ENCODE measurements at places on chromosomes 13 and 19. TPM values are rescaled to one million over a fixed set of nuclear protein-coding genes. Genes with fewer than 3 reads are reported as not detected.
A peak's percentile ranks its signal among the peaks of the same experiment; 100 is the strongest.

GRCh38 chr19:641702-642101, 2.0 kb downstream of the FGF22 start:
- peak; percentile 18 for DNase-seq

DNA sequence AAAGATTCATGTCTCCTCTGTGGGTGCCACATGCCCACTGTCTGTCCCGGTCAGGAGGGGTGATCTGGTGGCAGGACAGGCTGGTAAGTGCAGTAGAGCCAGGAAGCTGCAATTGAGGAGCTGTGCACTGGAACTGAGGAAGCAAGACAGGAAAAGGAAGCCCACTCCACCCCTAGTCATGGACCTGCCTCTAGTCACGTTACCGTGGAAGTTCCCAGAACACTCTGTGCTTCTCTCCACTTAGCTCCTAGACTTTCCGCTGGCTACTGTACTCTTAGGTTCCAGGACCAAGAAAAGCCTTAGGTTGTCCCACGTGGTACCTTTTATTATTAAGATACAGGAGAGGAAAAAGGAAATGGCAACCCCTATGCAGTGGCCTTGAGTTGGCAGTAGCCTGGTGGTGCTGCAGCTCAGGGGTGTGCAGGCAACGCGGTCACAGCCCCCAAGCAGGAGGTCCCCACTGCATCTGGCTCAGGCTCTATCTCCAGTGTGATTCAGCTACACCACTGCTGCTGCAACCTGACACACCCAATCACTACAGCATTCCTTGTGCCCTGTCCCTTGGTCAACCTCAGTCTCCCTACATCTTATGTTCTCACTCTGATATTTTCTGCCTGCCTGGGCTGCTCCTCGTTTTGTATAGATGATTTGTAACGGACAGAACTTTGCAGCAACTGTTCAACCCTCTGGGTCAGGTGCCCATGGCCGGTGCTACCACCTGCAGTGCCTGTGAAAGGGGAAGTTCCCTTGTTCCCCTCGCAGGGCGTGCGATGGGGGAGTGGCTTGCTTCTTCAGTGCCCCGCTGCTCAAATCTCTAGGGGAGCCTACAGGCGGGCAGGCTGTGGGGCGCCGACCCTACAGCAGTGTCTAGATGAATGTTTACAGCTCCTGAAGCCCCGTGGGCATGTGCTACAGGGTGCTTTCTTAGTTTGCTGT, 24.4 kb upstream of the GPR12 start:
- DNase-seq = no peak

- DNase-seq = no peak
Measured at GRCh38 chr13:113548171-113548641, 36.3 kb upstream of the TFDP1 start.

GRCh38 chr13:35987572-35988513, 143.3 kb downstream of the DCLK1 start:
- DNase-seq = no peak

DNA sequence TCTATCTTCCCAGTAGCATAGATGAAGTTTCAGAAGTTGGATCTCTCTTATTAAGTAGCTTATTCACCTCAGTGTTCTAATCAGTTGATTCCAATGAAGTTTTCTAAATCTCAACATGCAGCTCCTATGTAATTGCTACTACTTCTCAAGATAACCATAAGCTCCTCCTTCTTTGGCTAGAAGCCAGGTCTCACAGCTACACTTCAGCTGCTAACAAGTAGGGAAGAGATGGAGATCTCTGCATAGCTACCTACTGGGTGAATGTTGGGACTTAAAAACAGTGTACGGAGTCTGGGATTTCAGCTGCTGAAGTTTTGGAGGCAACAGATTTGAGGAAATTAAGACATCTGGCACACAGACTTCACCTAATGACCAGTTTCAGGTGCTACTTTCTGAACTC, 661.0 kb downstream of the SLITRK1 start:
- DNase-seq = peak; percentile 29

DNA sequence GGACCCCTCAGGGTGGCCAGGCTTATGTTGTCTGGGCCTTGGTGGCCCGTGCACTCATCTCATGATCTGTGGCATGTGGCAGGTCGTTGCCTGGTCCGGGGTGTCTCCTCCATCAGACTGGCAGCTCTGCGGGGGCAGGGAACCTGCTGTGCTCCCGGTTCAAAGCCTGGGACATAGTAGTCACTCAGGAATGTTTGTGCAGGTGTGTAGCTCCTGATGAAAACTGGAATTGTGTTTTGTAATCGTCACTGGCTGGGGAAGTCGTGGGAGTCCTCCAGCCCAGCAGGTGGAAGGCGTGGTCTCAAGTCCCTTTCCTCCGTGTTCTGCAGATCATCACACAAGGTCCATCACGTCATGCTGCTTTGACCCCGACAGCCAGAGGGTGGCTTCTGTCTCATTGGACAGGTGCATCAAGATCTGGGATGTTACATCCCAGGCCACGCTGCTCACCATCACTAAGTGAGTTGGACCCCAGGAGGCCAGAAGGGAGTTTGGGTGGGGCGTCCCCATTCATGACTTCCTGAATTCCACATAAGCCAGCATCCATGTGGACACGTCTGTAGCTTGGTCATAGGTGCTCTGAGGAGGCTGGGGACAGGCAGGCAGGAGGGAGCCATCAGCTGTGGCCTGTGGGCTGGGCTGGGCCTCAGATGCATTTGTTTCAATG, 19.1 kb downstream of the WDR88 start:
- DNase-seq = no peak

GRCh38 chr19:33497131-33497777, 24.3 kb downstream of the PEPD start:
- no peak for DNase-seq

DNA sequence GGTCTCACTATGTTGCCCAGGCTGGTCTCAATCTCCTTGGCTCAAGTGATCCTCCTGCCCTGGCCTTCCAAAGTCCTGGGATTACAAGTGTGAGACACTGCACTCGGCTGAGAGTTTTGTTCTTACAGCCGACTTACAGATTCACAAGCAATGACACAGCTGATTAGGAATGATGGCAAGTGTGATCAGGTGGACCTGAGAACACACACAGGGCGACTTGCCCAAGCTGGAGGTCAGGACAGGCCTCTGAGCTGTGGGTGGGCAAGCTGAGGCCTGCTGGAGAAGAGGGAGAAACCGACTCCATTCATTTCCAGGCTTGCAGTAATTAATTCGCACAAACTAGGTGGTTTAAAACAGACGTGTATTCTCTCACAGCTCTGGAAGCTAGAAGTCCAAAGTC, 8.1 kb upstream of the ATG4D start:
- DNase-seq = no peak

DNA sequence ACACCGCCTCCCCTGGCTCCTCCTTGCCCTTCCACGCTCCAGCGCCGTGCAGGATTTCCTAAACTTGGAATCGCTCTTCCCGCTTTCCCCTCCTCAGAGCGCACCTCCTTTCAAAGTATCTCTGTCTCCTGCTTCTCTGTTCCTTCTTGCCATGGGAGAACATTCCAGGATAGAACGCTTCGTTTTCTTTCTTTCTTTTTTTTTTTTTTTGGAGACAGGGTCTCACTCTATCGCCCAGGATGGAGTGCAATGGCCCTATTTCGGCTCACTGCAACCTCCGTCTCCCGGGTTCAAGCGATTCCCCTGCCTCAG, 574 bp upstream of the XPO4 start:
- no peak for DNase-seq

DNA sequence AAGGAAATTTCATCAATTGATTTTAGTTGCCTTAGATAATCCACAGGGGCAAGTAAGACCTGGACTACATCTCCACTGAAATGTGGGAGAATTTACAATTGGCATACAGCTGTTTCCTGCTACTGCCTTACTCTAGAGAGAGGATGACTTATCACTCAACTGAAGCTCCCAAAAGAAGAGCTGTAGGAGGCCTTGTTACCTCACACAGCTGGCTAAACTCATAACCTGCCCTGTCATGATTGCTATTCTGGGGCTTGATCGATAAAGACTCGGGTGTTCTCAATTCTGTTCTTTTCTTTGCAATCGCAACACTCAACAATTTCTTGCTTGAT, 1396.4 kb downstream of the EFNB2 start:
- peak; percentile 11 for DNase-seq

- no peak for DNase-seq
Measured at GRCh38 chr13:105972306-105972721, 563.1 kb downstream of the EFNB2 start.

DNA sequence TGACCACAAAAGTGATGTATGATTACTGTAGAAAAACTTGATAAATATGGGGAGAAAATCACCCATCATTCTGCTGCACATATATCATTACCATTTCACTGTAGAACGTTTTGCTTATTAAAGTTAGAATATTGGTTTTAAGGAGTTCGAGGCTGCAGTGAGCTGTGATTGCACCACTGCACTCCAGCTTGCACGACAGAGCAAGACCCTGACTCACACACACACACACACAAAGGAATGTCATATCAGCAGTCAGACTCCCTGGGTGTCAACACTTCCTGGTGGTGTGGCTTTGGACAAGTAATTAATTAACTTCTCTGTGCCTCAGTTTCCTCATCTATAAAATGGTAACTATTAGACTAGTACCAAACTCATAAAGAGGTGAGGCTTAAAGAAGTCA, 11.3 kb upstream of the PNMA8A start:
- no peak for DNase-seq

DNA sequence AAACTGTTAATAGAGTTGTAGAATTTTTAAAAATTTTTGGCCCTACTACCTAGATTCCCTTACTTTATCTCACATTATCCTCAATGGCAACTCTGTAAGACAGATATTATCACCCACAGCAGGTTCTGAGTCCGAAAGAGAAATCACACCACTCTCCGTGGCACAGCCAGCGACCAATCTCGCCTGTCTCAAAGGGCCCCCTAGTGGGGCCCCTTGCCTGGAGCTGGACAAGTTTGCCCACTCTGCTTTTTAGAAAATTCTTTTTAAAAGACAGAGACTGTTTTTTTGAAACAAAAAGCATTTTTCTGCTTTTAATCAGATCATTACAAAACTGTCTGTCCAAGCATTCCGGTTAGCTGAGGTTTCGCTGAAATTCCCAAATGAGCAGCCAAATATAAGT, 21.7 kb downstream of the PHF11 start:
- DNase-seq = no peak

DNA sequence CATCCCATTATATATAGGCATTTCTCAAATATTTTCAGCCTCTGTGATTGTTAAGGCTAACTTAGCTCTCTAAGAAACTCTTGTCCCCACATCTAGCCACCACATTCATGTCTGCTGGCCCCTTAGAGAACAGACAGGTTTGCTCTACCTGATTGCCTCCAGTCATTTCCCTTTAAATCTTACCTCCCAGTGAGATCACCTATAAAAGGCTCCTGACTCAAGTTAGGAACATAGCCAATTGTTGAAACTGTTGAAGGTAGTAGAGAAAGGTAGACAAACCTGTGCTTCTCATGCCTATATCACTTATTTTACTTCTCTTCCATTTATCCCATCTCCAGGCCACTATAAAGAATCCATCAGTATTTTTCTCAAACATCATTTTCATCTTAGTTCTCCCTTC, 771.4 kb downstream of the DIAPH3 start:
- DNase-seq = no peak

GRCh38 chr19:30861919-30862318, 487.3 kb downstream of the TSHZ3 start:
- DNase-seq = no peak

DNA sequence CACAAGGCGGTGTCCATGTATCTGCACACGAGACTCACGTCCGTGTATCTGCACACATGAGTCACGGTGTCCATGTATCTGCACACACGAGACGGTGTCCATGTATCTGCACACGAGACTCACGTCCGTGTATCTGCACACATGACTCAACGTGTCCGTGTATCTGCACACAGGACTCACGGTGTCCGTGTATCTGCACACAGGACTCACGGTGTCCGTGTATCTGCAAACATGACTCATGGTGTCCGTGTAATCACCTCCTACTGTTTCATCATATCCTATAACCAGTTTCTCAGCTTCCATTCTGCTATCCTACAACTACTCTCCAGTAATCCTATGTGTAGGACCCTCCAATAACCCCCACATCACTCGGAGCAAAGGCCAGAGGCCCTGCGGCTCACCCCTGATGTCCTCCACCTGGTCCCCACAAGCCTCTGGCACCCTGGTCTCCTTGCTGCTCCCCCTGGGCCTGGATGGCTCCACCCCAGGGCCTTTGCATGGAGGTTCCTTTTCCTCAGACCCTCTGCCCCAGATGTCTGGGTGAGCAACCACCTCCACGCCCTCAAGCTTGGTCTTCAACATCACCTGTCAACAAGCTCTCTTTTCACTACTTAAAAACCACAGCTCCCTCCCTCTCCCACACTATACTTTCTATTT, 2.5 kb upstream of the TMEM255B start:
- no peak for DNase-seq

- DNase-seq = peak; percentile 74
Measured at GRCh38 chr19:31518216-31519020, 169.2 kb upstream of the TSHZ3 start.

DNA sequence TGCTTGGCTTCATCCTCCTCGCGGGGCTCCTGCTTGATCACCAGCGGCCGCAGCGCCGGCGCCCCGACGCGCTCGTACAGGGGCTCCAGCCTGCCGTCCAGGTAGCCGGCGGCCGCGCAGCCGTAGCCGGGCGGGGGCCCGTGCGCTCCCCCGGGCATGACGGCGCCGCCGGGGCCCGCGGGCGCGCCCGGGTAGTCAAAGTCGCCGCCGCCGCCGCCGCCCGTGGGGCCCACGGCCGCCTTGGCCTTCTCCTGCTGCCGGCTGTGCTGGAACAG, 497 bp downstream of the CEBPA start:
- DNase-seq = no peak

DNA sequence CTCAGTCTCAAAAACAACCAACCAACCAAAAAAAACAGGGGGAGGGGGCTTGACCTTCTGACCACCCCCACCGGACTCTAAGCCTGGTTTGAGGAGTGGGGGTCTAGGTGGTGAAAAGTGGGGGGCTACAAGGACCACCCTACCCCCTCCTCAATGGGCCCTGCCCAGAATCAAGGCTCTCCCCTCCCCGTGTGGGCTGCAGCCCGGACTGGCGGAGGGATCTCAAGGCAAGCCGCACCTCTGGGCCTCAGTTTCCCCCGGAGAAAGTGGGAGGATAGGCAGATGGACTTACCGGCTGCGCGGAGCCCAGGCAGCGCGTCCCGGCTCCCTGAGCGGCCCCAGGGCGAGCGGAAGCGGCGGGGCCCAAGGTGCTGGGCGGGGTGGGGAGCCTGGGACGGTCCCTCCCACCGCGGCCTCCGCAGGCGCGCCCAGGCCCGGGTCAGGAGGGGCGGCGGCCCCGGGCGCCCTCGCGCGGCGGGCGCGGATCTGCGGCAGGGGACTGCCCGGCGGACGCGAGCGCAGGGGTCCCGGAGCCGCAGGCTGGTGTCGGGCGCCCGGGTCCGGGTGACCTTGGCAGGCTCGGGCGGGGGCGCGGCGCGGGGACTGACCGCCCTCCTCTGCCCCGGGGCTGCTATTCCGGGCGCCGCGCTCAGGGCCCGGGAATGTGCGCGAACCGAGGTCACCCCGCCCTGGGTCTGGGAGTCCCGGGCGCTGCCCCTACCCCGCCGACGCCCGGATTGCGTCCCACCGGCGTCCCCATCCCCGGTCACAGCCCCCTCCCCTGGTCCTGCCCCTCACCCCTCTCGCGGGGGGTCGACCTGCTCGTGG, at the start of gene ADAMTSL5:
Gene ADAMTSL5 (minus strand): TSS at position 349 of the 828 bp plus-strand sequence. CDS start 2,076 bp downstream, outside the sequence.
- DNase-seq = peak; percentile 79

The C13orf46 gene
- not detected for total RNA-seq

The NPAS1 gene
- 2.0 TPM for total RNA-seq

The EXOC3L2 gene
- total RNA-seq = not detected

The WTIP gene
- 22.1 TPM for total RNA-seq

The PINLYP gene
- total RNA-seq = 0.94 TPM

The APC2 gene
- 0.53 TPM for total RNA-seq

The LIM2 gene
- not detected for total RNA-seq

The ATP13A1 gene
- total RNA-seq = 102 TPM

All from myocyte (in vitro differentiated cells).